ENCODE measurements at places on chromosomes 3 and 15. TPM values are rescaled to one million over a fixed set of nuclear protein-coding genes. Genes with fewer than 3 reads are reported as not detected.

GRCh38 chr3:156687023-156687422, 12.6 kb downstream of the TIPARP start:
- no peak for DNase-seq

The ABHD10 gene
- 60.8 TPM for polyA plus RNA-seq

The C3orf62 gene
- polyA plus RNA-seq = 12.0 TPM

The CPA3 gene
- 0.39 TPM for polyA plus RNA-seq

DNA sequence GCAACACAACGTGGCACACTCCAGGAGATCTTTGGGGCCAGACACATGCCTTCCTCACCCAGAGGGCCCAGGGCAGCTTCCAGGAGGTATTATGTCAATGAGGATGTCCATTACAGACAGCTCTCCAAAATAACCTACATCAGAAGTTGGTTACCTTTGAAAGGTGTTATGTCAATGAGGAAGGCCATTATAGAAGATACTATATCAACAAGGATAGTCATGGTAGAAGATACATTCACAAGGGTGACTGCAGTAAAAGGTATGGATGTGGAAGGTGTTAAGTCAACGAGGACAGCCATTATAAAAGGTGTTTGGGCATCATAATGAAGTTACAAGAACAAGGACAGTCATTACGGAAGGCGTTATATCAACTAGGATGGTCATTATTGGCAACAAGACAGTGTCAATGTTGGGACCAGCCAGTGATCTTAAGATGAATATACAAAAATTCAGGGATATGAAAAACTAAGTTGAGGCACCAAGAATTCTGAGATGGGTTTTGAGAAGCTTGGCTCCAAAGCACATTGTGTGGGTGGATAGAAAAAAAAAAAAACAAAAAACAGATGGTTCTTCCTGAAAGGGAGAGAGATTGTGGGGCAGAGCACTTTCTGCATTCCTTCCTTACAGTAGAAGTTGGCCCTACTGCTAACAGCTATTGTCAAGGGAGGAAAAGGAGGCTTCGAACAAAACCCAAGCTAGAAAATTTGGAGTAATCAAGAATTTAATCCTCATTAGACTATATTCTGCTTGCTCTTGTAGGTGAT, 11.2 kb downstream of the CDCP1 start:
- no peak for DNase-seq

The RAD54L2 gene
- polyA plus RNA-seq = 14.6 TPM

GRCh38 chr3:160869825-160870224, 113.8 kb downstream of the PPM1L start:
- DNase-seq = no peak

DNA sequence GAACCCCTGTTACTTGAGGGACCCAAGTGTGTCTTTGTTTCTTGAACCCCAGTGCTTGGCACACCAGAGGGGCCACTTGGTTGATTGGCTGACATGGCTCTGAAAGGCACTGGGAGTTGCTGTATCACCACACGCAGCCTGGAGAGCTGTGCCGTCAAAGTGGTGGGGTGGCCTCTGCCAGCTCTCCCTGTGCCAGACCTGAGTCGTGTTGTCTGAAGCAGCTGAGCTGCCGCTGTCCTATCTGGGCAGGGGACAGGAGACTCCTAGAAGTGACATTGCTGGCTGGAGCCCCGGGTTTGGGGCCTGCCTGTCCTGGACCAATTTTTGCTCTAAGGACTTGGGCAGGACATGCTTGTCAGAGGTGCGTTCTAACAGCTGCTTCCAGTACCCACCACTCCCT, 5.5 kb upstream of the SNX22 start:
- no peak for DNase-seq
